Stimulated activated CD4-positive, alpha-beta T cell treated with anti-CD3 and anti-CD28 coated beads, Interleukin-2, amount 100 ng/mL, for 4 hours (primary cell): ENCODE measurements at places on chromosomes 16 and 17.

- no peak for DNase-seq
Measured at GRCh38 chr17:82917699-82918345, 78.0 kb upstream of the ZNF750 start.

DNA sequence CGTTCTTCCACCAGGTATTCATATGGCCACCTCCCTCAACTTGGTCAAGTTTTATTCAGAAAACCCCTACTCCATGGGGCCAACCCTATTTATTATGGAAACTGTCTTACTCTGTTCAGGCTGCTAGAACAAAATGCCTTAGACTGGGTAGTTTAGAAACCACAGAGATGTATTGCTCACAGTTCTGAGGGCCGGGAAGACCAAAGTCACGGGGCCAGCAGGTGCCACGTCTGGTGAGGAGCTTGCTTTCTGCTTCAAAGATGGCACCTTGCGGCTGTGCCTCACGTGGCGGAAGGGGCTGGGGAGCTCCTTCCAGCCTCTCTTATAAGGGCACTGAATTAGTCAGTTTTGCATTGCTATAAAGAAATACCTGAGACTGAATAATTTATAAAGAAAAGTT lies 74.3 kb downstream of the AXIN2 start:
- no peak for DNase-seq

- peak; percentile 40 for DNase-seq
Measured at GRCh38 chr17:3963237-3964201, 718 bp downstream of the ATP2A3 start.

DNA sequence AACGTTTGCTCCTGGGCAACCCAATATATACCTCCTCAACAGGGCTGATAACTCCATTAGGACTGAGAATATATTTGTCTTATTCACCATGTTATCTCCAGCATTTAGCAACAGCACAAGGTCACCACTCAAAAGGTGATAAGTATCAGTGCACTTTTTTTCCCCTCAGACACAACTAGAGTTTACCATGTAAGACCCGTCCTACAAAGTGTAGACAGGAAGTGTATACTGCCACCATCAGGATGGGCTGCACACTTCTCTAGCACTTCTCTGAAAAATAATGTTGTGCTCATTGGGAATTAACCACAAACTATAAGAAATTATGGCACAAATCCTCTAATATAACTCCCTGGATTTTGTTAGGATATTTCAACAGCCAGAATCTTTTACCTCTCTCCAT lies 5.7 kb upstream of the VAT1L start:
- no peak for DNase-seq

- no peak for DNase-seq
Measured at GRCh38 chr16:22751685-22752084, 62.3 kb upstream of the HS3ST2 start.

DNA sequence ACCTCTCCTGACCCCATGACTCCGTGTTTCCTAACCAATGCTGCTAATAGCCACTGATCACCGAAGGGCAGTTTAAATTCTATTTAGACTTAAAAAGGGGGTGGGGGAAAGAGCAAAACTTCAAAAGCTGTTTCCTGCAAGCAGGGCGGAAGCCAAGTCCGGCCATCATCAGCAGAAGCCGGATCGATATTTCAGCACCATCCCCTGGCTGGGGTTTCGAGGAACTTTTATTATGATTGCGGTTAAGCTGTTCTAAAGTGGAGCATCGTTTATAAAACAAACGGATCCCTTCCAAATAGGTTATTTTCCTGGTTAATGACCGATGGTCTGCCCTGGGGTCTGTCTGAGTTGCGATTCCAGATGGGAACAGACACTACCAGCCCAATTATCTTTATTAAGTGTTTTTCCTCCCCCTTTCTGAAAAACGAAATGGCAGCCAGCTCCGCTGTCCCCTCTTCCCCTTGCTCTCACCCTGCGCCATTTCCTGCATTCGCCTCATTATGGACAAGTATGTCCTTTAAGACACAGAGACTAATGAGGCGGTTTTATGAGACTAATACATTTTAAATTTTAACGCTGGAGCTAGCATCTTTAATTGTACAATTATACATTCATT lies 76.1 kb upstream of the IRX3 start:
- no peak for DNase-seq

DNA sequence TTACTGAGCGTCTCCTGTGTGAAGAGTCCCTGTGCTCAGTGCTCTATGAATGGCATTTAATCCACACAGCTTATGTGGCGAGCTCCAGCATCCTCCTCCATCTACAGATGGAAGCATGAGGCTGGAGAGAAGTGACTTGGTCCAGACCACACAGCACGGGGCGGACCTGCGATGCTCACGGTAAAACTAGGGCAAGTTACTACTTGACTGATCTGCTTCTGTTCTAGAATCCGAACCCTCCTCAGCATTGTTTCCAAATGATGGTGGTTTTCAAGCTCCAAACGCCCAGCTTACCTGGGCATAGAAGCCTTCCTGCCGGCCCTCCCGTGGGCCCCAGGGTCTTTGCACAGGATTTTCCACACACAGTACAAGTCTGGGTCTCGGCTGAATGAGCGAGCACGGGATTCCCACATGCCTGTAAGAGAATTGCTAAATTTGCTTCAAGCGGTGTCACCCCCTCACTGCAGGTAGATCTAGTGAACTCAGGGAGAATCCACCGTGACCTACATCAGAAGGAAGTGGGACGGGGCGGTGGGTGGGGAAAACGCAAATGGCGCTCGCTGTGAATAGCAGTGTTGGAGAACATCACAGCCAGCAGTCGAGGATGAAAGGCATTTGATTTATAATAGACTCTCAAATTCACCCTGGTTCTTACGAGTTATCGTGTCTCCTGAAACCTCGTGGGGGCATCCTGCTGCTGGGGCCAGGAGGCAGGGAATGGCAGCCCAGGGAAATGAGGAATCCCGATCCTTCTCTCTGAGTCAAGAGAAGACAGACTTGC lies 101.1 kb downstream of the CMIP start:
- no peak for DNase-seq

DNA sequence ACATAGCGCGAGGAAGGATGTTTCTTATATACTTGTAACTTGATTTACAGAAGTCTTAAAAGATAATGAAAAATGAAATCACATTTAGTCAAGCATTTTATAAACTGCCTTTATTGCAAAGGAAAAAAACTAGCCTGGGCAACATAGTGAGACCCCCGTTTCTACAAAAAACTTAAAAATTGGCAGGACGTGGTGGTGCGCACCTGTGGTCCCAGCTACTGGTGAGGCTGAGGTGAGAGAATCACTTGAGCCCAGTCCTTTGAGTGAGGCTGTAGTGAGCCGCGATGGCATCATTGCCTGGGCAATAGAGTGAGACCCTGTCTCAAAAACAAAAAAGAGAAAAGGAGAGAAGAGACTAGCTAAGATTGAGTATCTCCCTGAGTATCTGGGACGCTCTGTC lies 145.2 kb upstream of the CIBAR2 start:
- no peak for DNase-seq

DNA sequence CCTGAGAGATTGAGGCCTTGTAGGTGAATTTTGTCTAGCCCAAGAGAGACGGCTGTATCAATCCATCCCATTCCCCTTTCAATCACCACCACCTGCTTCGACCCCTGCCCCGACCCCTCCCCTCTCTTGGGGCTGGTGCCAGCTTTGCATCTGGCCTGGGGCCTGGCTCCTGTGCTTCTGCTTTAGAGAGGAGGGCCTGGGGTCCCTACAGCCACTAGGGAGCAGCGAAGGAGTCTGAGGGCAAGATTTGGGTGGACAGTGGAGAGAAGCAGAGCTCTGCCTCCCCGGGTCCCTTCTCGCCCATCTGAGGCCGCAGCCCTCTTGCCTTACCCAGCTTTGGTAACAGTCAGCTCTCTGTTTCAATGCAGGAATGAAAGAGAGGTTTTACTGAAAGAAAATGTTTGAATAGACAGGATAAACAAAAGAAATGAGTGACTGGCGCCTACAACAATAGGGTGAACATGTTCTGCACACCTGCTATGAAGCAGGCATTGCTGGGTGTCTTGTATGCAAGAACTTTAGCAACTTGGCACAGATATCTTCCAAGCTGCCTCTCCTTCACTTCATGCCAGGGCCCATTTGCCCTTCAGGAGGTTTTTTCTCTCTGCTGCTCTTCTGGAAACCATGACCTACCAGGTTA lies 57.4 kb downstream of the SLC47A1 start:
- DNase-seq = no peak

DNA sequence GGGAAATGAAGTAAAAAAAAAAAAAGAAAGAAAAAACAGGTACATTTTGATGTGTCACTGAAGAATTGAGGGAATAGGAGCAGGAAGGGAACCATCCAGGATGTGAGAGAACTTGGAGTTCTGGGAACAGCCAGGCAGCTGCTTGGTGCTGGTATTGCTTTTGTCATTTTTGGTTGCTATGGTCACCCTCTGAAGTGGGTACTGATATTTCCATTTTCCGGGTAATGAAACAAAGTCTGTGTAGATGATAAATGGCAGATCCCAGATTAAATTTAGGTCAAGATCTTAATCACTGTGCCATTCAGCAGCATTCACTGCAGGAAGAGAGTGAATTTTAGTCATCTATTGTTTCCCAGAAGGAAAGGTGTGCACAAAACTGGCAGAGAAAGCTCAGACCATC lies 93.6 kb downstream of the ABCA8 start:
- DNase-seq = no peak

DNA sequence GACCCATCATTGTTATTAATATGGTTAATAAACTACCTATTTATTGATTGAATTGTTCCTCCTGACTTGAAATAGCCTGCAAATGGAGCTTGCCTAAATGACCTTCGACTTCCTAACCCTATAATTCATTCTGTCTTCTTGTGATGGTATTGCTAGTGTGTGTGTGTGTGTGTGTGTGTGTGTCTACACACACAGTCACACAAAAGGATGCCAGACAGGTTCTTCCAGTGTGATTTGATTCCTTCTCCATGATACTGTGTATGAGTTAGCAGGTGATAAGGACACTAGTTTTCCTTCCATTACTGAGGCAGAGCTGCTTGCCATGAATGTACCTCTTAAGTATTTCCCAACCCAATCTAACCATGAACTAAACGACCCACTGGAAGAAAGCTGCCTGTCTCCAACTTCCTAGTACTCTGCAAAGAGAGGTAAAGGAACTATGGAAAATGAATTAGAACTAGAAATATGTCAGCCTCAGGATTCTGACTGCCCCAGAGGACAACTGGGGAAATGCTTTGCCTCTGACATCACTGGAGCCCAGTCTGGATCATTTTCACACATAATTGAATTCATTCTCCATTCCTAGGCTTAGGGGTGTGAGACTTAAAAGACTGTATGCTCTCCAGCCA lies 3.5 kb upstream of the CDC6 start:
- DNase-seq = no peak

DNA sequence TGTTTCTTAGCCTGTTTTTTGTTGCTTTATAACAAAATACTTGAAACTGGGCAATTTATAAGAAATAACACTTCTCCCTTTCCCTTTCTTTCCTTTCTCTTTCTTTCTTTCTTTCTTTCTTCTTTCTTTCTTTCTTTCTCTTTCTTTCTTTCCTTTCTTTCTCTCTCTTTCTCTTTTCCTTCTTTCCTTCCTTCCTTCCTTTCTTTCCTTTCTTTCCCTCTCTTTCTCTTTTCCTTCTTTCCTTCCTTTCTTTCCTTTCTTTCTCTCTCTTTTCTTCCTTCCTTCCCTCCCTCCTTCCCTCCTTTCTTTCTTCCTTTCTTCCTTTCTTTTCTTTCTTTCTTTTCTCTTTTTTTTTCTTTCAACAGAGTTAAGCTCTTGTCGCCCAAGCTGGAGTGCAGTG lies 27.8 kb downstream of the FAM20A start:
- no peak for DNase-seq

GRCh38 chr16:12078405-12079280 lies 102.1 kb downstream of the SNX29 start:
- no peak for DNase-seq

DNA sequence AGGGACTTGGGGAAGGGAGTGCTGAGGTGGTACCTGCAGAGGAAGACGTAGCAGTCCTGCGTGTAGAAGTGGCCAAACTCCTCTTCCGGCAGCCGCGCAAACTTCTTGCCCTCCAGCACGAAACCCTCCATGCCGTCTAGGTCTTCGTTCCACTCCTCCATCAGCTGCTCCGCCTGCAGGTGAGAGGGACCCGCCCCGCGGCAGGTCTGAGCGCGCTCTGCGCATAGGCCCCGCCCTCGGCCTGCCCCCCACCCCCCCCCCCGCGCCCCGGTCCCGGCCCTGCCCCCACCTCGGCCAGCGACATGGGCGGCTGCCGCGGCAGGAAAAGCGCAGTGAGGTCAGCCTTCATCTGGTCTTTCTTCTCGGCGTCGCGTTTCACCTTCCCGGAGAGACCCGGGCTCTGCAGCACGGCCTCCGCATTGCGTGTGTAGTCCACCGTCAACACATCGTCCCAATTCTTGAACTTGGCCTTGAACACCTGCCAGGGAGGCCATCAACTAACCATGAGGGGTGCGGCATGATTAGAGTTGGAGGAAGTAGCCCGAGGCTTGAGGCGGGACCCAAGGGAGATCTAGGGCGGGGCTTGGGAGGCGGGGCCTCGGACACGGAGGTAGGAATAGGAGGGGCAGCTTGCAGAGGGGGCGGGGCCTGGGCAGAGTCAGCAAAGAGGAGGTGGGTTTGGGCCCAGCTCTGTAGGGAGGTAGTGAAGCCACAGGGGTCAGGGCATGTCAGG lies 11.5 kb downstream of the FLII start:
- no peak for DNase-seq

DNA sequence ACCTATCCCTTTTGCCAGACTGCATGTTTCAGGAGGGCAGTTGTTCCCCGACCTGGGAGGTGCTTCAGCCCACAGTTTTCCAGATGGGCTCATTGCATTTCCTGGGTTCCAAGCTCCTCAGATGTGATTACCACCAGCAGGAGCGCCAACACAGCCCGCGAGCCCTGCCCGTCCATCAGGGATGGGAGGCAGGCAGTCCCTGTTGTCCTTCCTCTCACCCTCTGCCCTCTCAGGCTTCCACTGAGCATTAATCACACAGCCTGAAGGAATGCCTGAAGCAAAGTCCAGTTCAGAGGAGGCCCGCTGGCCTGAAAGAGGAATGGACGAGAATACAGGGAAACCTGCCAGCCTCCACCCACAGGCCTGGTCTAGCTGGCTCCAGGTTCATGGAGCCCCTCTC lies 256.3 kb upstream of the SDK2 start:
- DNase-seq = no peak

DNA sequence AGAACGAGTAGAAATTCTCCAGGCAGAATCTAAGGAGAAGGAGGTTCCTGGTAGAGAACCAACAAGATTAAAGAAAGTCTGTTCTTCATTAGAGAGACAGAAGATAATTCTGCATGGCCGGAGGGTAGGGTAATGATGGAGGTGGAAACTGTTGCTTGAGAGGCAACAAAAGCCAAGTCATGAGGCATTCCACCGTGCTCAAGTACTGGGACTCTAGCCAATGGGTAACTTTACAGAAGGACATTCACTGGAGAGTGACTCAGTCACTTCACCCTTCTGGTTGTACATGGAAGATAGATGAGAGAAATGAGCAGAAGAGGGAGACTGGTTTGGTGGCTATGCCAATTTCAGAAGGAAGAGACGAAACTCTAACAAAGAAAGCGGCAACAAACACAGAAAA lies 53.6 kb upstream of the ANKFN1 start:
- DNase-seq = no peak

DNA sequence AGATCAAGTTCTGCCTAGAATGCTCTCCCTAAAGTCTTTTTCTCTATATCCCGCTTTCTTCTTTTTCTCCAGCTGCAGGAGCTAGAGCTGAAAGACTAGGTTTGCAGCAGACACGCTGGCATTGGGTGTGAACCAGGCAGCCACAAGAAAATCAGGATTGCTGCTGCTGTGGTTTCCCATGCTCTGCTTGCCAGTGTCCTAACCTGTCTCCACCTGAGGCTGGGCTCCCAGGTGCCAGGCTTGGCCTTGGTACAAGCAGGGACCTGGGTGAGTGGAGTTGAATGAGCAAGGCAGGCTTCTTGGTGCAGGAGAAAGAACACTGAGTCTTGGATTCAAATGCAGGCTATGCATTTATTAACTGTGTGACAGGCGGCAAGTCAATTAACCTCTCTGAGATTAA lies 440.3 kb upstream of the MAF start:
- DNase-seq = no peak
